Stomach (tissue), 19 donors: ENCODE measurements at places on chromosomes 5 and 9.
A peak's percentile ranks its signal among the peaks of the same experiment; 100 is the strongest.

- H3K27me3 ChIP-seq = no peaks in the 10 kb centered on the region
- H3K4me3 ChIP-seq = no peak overlapping the region
- H3K27ac ChIP-seq = no peak overlapping the region
- no peak for DNase-seq
- no peaks in the 10 kb centered on the region for H3K4me1 ChIP-seq
These were observed 147.6 kb downstream of the ST8SIA4 start for GRCh38 chr5:100755435-100755834.

GRCh38 chr5:42878550-42878949 is 66.9 kb upstream of the SELENOP start:
- no peaks in the 10 kb centered on the region for H3K27me3 ChIP-seq
- DNase-seq = no peak
- no peaks in the 10 kb centered on the region for H3K36me3 ChIP-seq
- peaks cover 33% of the 10 kb centered on the region for H3K4me1 ChIP-seq
- no peak overlapping the region for H3K27ac ChIP-seq
- no peak overlapping the region for H3K4me3 ChIP-seq

DNA sequence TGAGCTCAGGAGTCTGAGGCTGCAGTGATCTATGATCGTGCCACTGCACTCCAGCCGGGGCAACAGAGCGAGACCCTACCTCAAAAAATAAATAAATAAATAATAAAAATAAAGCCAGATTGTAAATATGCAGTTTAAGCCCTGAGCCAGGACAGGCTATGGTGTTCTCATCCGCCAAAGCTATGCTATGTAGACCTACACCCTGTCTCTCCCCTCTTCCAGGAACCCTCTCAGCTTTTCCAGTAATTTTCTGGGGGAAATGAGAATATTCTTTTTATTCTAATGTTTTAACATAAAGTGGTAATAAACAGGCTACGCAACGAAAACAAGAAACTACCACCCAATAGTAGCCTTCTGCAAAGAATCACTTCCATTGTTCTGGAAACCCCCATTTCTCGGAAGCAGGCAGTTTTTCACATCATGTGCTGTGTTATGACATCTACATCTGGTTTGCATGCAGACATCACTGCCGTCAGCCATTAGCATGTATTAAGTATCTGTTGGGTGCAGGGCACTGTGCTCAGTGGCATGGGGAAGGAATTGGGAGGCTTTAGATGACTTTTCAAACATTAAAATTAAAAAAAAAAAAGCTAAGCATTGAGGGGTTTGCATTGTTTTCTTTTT is 38.0 kb upstream of the F2R start:
- H3K36me3 ChIP-seq = peaks cover 47% of the 10 kb centered on the region
- no peaks in the 10 kb centered on the region for H3K27me3 ChIP-seq
- peaks cover 4% of the 10 kb centered on the region for H3K4me1 ChIP-seq
- H3K27ac ChIP-seq = no peak overlapping the region

DNA sequence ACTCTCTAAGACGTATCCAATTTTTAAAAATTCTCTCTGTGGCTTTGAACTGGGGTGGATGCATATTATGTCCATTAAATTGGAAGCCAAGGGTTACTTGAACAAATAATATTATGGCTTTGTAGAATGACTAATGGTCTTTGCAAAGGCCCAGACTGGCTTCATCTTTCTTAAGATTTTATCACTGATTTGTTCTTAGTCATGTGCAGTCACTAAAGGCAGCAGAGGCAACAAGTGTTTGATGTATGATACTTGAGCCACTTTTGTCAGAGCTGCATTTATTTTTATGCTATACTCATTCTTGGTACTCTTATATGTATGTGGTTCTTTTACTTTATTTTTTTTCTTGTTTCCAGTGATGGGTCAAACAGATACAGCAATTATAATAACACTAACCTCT is 152.2 kb downstream of the NR2F1-AS1 start:
- no peak for DNase-seq
- no peaks in the 10 kb centered on the region for H3K36me3 ChIP-seq
- H3K4me1 ChIP-seq = no peaks in the 10 kb centered on the region
- no peak overlapping the region for H3K27ac ChIP-seq

- H3K27me3 ChIP-seq = no peaks in the 10 kb centered on the region
- no peaks in the 10 kb centered on the region for H3K36me3 ChIP-seq
- no peak for DNase-seq
- no peak overlapping the region for H3K4me3 ChIP-seq
- H3K27ac ChIP-seq = no peak overlapping the region
- no peaks in the 10 kb centered on the region for H3K4me1 ChIP-seq
These were observed 556.8 kb upstream of the DMAC1 start for GRCh38 chr9:8356406-8356805.

- H3K27ac ChIP-seq = no peak overlapping the region
- no peak overlapping the region for H3K4me3 ChIP-seq
- H3K36me3 ChIP-seq = no peaks in the 10 kb centered on the region
- H3K27me3 ChIP-seq = no peaks in the 10 kb centered on the region
- no peak for DNase-seq
- no peaks in the 10 kb centered on the region for H3K4me1 ChIP-seq
These were observed 7.8 kb downstream of the AIF1L start for GRCh38 chr9:131104016-131104740.

DNA sequence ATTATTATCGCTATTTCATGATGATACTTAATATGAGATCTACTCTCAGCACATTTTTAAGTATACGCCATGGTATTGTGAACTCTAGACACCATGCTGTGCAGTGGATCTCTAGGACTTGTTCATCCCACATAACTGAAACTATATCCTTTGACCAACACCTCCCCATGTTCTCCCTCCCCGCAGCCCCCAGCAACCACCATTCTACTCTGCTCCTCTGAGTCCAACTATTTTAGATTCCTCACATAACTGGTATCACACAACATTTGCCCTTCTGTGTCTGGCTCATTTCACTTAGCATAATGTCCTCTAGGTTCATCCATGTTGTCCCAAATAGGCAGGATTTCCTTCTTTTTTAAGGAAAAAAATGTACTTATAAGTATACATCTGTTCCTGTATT is 6.6 kb upstream of the TBC1D2 start:
- H3K4me1 ChIP-seq = peaks cover 2% of the 10 kb centered on the region
- no peaks in the 10 kb centered on the region for H3K36me3 ChIP-seq
- no peak overlapping the region for H3K4me3 ChIP-seq
- no peak overlapping the region for H3K27ac ChIP-seq
- no peak for DNase-seq
- H3K27me3 ChIP-seq = no peaks in the 10 kb centered on the region

DNA sequence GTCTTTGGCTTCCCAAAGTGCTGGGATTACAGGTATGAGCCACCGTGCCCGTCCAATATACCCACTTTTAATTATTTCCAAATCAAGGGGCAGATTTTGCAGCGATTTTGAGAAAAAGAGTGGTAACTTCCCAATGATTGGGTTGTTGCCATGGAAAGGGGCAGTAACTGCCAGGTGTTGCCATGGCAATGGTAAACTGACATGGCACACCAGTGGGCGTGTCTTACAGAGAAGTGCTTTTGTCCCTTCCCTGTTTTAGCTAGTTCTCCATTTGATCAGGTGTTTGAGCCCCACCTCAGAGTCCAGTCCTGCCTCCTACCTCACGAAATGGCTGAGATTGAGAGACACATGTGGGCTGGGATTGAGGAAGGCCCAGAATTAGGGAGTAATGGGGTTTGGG is 86.3 kb upstream of the IER5L start:
- no peaks in the 10 kb centered on the region for H3K4me1 ChIP-seq
- no peak overlapping the region for H3K27ac ChIP-seq
- DNase-seq = no peak
- H3K27me3 ChIP-seq = peaks cover 11% of the 10 kb centered on the region
- H3K36me3 ChIP-seq = no peaks in the 10 kb centered on the region

GRCh38 chr5:123864578-123864977 is 352.6 kb downstream of the CSNK1G3 start:
- H3K27ac ChIP-seq = no peak overlapping the region
- no peaks in the 10 kb centered on the region for H3K36me3 ChIP-seq
- no peak for DNase-seq

- no peak overlapping the region for H3K27ac ChIP-seq
- DNase-seq = no peak
- no peaks in the 10 kb centered on the region for H3K36me3 ChIP-seq
- H3K4me3 ChIP-seq = no peak overlapping the region
- no peaks in the 10 kb centered on the region for H3K4me1 ChIP-seq
These were observed 169.4 kb downstream of the CRB2 start for GRCh38 chr9:123525424-123525823.

DNA sequence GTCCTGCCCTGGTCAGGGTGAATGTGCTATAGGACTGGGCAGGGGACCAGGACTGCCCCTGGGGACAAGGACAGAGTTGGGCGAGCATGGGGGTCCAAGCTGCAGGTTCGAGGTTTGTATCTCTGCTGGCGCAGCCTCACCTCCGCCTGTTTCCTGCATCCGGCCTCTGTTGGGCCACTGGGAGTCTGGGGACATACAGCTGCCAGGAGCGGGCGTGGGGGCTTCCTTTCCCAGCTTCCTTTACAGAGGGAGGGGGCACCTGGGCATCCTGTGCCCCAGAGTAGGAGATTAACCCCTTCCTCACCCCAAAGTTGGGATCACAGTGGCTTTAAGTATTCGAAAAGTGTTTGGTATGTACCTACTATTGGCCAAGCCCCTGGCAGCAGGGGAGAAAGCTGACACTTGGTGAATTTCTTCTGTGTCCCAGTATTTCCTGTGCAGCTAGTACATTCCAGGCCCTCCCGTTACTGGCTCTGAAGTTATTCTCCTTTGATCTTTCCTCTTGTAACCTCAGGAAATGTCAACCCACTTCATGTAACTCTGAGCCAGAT is 19.0 kb downstream of the OLFML2A start:
- peak; percentile 40 for DNase-seq
- no peaks in the 10 kb centered on the region for H3K27me3 ChIP-seq
- no peak overlapping the region for H3K4me3 ChIP-seq
- peak overlapping the region; percentile 38 for H3K27ac ChIP-seq

GRCh38 chr9:134066913-134067851 is 644 bp downstream of the BRD3 start:
- H3K36me3 ChIP-seq = no peaks in the 10 kb centered on the region
- peak overlapping the region; percentile 92 for H3K4me3 ChIP-seq
- H3K27ac ChIP-seq = peak overlapping the region; percentile 98
- H3K4me1 ChIP-seq = peaks cover 52% of the 10 kb centered on the region
- DNase-seq = peak; percentile 81

GRCh38 chr9:110623462-110624025 is 44.0 kb upstream of the SVEP1 start:
- H3K27me3 ChIP-seq = no peaks in the 10 kb centered on the region
- no peak overlapping the region for H3K4me3 ChIP-seq
- peak; percentile 83 for DNase-seq

DNA sequence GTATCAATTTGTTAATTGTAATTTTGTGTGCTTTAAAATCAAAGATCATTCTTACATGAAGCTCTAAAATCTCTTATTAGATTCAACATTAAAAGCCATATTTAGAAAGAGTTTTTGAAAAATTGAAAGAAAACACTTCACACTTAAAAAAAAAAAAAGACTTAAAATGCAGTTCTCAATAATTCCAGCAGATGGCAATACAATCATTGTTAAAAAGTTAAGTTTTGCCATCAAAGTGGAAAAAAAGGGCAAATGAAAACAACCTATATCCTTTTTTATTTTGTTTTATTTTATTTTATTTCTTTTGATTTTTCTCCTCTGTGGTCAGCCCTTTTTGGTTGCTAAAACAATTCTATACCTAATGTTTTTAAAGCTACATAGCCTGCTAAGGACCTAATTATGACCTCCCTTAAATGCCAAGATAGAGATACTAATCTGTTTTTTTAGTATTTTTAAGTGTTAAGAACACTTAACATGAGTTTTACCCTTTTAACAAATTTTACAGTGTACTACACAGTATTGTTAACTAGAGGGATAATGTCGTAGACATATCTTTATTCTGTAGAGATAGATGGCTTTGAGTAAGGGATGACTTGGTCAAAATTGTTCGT is 154.2 kb upstream of the DAB2 start:
- H3K4me1 ChIP-seq = no peaks in the 10 kb centered on the region
- H3K4me3 ChIP-seq = no peak overlapping the region
- DNase-seq = no peak
- H3K27me3 ChIP-seq = no peaks in the 10 kb centered on the region
- H3K27ac ChIP-seq = no peak overlapping the region
- H3K36me3 ChIP-seq = no peaks in the 10 kb centered on the region

DNA sequence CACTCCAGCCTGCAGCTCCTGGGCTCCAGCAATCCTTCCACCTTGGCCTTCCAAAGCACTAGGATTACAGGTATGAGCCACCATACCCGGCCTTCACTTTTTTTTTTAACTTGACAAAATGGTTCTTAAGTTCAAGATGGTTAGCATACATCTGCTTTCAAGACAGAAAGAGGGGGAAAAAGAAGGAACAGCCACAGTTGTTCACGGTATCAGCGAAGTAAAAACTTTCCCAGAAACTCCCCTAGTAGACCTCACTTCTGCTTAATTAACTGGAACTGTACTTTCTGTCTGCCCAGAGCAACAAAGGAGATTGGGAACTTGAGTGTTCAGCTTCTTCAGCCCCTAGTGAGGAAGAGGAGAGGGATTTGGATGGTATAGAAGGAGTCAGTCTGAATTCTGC is 116.7 kb downstream of the UGCG start:
- DNase-seq = no peak
- peaks cover 19% of the 10 kb centered on the region for H3K4me1 ChIP-seq
- H3K27ac ChIP-seq = peak overlapping the region; percentile 73
- no peaks in the 10 kb centered on the region for H3K36me3 ChIP-seq
